ENCODE measurements at places on chromosomes 4 and X.

DNA sequence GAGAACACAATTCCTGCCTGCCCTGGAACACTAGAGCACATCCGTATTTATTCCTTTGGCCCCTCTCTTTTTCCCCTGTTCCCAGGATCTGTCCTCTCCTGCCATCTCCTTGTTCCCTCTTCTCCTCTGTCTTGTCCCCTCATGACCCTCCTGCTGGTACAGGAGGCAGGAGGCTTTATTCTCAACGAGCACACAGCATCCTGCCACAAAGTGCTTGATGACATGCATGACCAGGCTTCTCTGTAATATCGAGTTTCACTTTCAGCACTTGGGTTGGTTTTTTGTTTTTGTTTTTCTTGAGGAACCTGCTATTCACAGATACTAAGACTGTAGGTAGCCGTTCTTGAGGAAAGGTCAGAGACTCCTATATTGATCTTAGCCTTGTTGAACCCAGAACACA is 35.3 kb downstream of the NALF2 start:
- H3K4me3 ChIP-seq: peak overlapping the region; percentile 47
- peaks cover 15% of the 10 kb centered on the region for H3K4me1 ChIP-seq

DNA sequence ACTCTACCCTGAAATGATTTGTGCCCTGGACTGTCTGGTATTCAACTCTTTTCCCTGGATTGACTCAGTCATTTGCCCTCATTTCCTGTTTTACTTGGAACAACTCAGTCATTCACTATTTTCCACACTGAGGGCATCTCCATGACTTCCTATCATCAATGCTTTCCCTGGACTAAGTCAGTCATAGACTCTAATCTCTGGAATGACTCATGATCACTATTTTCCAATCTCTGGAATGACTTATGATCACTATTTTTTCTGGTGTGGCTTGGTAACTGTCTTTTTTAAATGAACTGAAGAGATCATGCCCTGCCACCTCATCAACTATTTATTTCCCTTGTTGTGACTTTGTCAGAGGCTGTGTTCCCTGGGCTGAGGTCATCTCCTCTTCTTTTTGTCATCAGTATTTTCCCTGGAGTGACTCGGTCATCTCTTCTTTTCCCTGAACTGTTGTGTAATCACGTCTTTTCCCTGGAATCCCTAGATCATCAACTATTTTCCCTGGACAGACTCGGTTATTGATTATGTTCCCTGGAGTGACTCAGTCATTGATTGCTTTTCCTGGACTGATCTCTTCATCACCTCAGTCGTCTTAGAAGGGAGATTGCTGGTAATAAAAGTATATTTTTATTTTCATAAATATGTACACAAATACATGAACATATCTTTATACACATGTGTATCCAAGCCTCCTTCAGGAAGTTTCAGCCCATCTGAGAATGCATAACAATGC is 327.1 kb upstream of the VCX start:
- H3K4me1 ChIP-seq: no peaks in the 10 kb centered on the region
- DNase-seq: no peak
- H3K27ac ChIP-seq: no peak overlapping the region
- no peaks in the 10 kb centered on the region for H3K36me3 ChIP-seq
- no peak overlapping the region for H3K4me3 ChIP-seq
- H3K27me3 ChIP-seq: no peaks in the 10 kb centered on the region

- no peaks in the 10 kb centered on the region for H3K4me1 ChIP-seq
- H3K36me3 ChIP-seq: no peaks in the 10 kb centered on the region
- H3K27ac ChIP-seq: no peak overlapping the region
Observed at GRCh38 chr4:180926277-180926676, 1316.9 kb upstream of the TENM3 start.

- H3K4me1 ChIP-seq: no peaks in the 10 kb centered on the region
- no peaks in the 10 kb centered on the region for H3K36me3 ChIP-seq
- no peak overlapping the region for H3K27ac ChIP-seq
- no peaks in the 10 kb centered on the region for H3K27me3 ChIP-seq
- DNase-seq: no peak
Observed at GRCh38 chr4:58163156-58163555, 1053.0 kb upstream of the IGFBP7 start.

DNA sequence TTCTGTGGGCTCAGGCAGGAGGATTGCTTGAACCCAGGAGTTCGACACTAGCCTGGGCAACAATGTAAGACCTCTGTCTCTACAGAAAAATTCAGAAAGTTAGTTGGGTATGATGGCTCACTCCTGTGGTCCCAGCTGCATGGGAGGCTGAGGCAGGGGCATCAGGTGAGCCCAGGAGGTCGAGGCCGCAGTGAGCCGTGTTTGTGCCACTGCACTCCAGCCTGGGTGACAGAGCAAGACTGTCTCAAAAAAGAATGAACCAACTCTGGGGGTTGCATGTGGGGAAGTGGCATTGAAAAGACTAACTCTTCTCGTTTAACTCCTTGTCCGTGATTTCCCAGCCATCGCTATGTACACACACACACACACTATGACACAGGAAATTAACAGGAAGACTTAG is 26.9 kb downstream of the ENOPH1 start:
- no peaks in the 10 kb centered on the region for H3K27me3 ChIP-seq
- H3K36me3 ChIP-seq: no peaks in the 10 kb centered on the region
- no peak for DNase-seq
- no peak overlapping the region for H3K27ac ChIP-seq
- no peaks in the 10 kb centered on the region for H3K4me1 ChIP-seq

- no peaks in the 10 kb centered on the region for H3K36me3 ChIP-seq
- no peak overlapping the region for H3K27ac ChIP-seq
- H3K4me1 ChIP-seq: no peaks in the 10 kb centered on the region
- no peak overlapping the region for H3K4me3 ChIP-seq
- no peak for DNase-seq
Observed at GRCh38 chr4:73715659-73716058, 24.7 kb upstream of the CXCL8 start.

GRCh38 chrX:150649096-150649870 is 43.9 kb upstream of the MTMR1 start:
- H3K27me3 ChIP-seq: no peaks in the 10 kb centered on the region
- H3K4me3 ChIP-seq: no peak overlapping the region
- no peaks in the 10 kb centered on the region for H3K4me1 ChIP-seq
- H3K36me3 ChIP-seq: peaks cover 9% of the 10 kb centered on the region

- H3K36me3 ChIP-seq: no peaks in the 10 kb centered on the region
- peak overlapping the region; percentile 95 for H3K4me3 ChIP-seq
- no peak for DNase-seq
Observed at GRCh38 chr4:76211769-76212708, 1.6 kb downstream of the SCARB2 start.

GRCh38 chr4:19711871-19712270 is 539.8 kb upstream of the SLIT2 start:
- no peaks in the 10 kb centered on the region for H3K4me1 ChIP-seq
- DNase-seq: no peak
- H3K27me3 ChIP-seq: no peaks in the 10 kb centered on the region
- H3K4me3 ChIP-seq: no peak overlapping the region
- no peaks in the 10 kb centered on the region for H3K36me3 ChIP-seq

- peaks cover 12% of the 10 kb centered on the region for H3K27me3 ChIP-seq
- no peaks in the 10 kb centered on the region for H3K4me1 ChIP-seq
- H3K27ac ChIP-seq: no peak overlapping the region
- DNase-seq: no peak
- H3K4me3 ChIP-seq: no peak overlapping the region
Observed at GRCh38 chr4:26509681-26510333, 19.5 kb upstream of the CCKAR start.

DNA sequence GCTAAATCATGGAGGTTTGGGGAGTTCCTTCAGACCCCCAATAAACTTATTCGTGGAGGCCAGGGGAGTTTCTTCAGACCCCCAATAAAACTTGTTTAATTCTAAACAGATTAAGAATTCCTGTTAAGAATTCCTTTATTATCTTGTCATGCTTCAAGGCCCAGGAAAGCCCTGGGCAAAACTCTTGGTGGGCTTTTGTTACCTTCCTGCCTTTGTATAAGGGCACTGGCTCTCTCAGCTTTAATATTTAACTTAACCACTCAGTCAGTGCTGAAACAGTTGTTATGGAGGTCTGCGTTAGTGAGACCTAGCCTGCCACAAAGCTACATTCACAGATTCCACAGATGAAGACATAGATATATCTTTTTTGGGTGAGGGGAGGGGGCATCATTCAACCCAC is 29.0 kb upstream of the LGI2 start:
- peaks cover 9% of the 10 kb centered on the region for H3K27me3 ChIP-seq
- no peaks in the 10 kb centered on the region for H3K36me3 ChIP-seq
- DNase-seq: no peak
- H3K4me1 ChIP-seq: no peaks in the 10 kb centered on the region
- H3K27ac ChIP-seq: no peak overlapping the region
- H3K4me3 ChIP-seq: no peak overlapping the region

DNA sequence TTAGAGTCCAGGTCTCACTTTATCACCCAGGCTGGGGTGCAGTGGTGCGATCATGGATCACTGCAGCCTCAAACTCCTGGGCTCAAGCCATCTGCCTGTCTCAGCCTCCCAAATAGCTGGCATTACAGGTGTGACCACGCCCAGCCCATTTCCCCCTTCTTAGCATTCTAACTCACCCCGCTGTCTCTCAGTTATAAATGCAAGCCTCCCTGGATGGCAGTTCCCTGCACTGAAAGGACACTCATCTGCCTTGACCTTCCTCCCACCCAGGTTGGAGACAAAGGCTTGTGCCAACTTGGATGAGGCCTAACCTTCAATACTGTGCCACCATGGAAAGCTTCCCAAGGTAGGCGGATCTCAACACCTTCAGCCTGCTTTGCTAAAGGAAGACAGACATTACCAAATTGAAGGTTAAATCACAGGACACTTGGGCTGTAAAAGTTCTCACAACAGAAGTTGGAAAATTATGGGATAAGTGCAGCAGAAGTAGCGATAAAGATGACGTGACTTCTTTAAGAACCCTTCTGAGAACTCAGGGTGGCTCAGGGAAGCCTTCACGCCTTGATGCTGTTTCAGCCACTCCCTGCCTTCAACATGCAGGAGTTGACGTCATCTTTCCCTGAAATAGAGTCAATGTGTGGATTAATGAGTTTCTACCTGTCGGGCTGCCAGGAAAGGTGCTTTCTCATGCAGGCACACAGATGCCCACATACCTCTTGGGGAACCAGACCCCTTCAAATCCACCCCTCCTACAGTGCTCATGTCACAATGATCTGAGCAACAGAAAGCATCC is 10.6 kb upstream of the GPM6B start:
- DNase-seq: no peak
- H3K4me3 ChIP-seq: no peak overlapping the region
- no peaks in the 10 kb centered on the region for H3K36me3 ChIP-seq
- H3K27me3 ChIP-seq: peaks cover 54% of the 10 kb centered on the region
- no peaks in the 10 kb centered on the region for H3K4me1 ChIP-seq

GRCh38 chr4:24091639-24092233 is 201.9 kb upstream of the PPARGC1A start:
- no peaks in the 10 kb centered on the region for H3K4me1 ChIP-seq
- no peaks in the 10 kb centered on the region for H3K27me3 ChIP-seq
- H3K36me3 ChIP-seq: no peaks in the 10 kb centered on the region
- H3K27ac ChIP-seq: no peak overlapping the region

GRCh38 chr4:10929818-10930217 is 245.2 kb upstream of the CLNK start:
- no peak for DNase-seq
- H3K27ac ChIP-seq: no peak overlapping the region
- H3K27me3 ChIP-seq: no peaks in the 10 kb centered on the region
- H3K4me3 ChIP-seq: no peak overlapping the region

GRCh38 chr4:113888006-113888405 is 91.4 kb downstream of the ARSJ start:
- no peak for DNase-seq
- no peaks in the 10 kb centered on the region for H3K36me3 ChIP-seq
- no peak overlapping the region for H3K4me3 ChIP-seq
- H3K4me1 ChIP-seq: no peaks in the 10 kb centered on the region
- peaks cover 6% of the 10 kb centered on the region for H3K27me3 ChIP-seq
- H3K27ac ChIP-seq: no peak overlapping the region

GRCh38 chrX:81304563-81304962 is 102.7 kb downstream of the SH3BGRL start:
- no peak overlapping the region for H3K4me3 ChIP-seq
- H3K4me1 ChIP-seq: peaks cover 6% of the 10 kb centered on the region
- H3K36me3 ChIP-seq: no peaks in the 10 kb centered on the region
- H3K27me3 ChIP-seq: no peaks in the 10 kb centered on the region

GRCh38 chr4:45004847-45005565 is 278.6 kb upstream of the GNPDA2 start:
- no peaks in the 10 kb centered on the region for H3K4me1 ChIP-seq
- no peak for DNase-seq
- no peak overlapping the region for H3K4me3 ChIP-seq
- no peaks in the 10 kb centered on the region for H3K36me3 ChIP-seq

DNA sequence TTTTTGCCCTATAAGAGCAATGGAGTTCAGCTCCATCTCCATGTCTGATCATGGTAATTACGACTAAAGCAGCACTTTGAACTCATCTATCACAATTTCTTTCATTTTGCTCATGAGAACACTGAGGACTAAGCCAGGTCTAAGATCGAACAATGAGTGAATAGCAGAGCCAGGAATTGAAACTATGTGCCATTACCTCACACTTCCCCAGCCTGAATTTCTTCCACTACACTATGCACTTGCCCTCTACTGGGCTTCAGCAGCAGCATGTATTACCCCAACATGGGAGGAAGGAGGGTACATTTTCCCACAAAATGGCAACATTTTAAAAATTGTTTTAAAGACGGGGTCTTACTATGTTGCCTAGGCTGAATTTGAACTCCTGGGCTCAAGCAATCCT is 274.7 kb upstream of the FGF13 start:
- DNase-seq: no peak
- H3K36me3 ChIP-seq: no peaks in the 10 kb centered on the region
- no peak overlapping the region for H3K4me3 ChIP-seq
- H3K27me3 ChIP-seq: no peaks in the 10 kb centered on the region

DNA sequence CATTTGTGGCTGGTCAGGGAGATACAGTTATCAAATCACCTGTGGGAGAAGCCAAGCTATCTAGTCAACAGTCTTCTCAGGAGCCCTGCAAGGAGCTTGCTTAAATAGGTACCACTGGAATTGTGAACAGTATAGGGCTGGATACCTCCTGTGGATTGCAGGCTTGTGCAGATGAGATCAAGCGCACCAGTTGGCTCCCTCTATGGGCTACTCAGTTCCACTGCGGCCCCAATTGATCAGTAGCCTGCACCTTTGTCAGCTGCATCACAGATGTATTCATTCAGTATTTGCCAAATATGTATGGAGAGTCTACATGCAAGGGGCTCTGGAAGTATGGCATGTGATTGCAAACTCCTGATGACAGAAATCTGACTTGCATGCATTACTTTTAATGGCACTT is 28.6 kb downstream of the TEX13A start:
- DNase-seq: no peak
- H3K4me1 ChIP-seq: no peaks in the 10 kb centered on the region
- H3K27ac ChIP-seq: no peak overlapping the region
- no peaks in the 10 kb centered on the region for H3K27me3 ChIP-seq
- no peak overlapping the region for H3K4me3 ChIP-seq

DNA sequence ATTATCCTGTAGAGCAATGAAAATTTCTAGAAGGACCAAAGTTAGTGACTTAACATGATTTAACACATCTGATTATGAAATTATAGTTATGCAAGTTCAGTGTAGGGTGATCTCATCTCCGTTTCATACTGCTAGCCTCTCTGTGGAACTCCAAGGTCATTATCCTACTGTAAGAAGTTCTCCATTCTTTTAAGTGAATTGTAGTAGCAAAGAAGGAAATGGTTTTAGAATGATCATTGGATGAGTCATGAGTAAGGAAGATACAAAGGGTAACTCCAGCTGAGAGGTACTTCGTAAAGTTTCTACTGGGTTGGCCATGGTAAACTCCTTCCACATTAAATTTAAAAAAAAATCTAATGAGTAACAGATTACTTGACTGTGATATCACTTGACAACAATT is 215.0 kb upstream of the GIMD1 start:
- DNase-seq: no peak
- no peaks in the 10 kb centered on the region for H3K36me3 ChIP-seq
- H3K27me3 ChIP-seq: no peaks in the 10 kb centered on the region
- no peak overlapping the region for H3K4me3 ChIP-seq
- no peak overlapping the region for H3K27ac ChIP-seq
